ENCODE measurements at places on chromosomes 7 and 10.

DNA sequence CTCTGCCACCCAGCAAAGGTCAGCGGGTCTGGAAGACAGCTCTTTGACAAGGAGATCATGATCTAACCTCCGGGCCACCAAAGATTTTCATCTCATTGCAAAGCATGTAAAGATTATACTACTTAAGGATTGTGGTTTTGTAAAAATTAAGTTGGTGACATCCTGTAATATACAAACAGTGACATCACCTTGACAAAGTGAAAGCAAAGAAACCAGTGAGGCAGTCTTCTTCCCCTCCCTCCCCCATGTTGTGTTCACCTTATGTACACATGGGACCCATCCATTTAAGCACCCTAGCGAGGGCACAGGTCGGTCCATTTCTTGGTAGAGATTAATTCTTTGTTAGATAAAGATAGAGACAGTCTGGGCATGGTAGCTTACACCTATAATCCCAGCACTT lies 3.9 kb downstream of the MDH2 start:
- DNase-seq: no peak

DNA sequence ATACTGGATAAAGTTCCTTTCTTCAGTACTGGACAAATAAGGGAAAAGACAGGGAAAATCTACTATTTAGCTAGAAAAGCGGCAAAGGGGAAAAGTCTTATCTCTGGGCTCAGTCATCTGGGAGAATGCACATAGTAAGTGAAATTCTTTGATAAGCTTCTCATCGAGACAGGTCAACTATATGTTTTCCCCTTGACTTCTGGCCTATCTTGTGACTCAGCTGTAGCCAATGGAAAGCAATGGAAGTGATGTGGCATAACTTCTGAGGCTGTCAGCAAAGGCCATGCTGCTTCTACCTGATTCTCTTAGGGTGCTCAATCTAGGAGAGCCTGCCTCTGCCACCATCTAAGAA lies 91.9 kb downstream of the PCGF5 start:
- DNase-seq: no peak

GRCh38 chr7:155584763-155585531 lies 38.6 kb upstream of the CNPY1 start:
- no peak for DNase-seq

GRCh38 chr10:209357-209756 lies 74.1 kb downstream of the ZMYND11 start:
- DNase-seq: no peak

- no peak for DNase-seq
Measured at GRCh38 chr7:71385330-71385729, 253.4 kb downstream of the GALNT17 start.

DNA sequence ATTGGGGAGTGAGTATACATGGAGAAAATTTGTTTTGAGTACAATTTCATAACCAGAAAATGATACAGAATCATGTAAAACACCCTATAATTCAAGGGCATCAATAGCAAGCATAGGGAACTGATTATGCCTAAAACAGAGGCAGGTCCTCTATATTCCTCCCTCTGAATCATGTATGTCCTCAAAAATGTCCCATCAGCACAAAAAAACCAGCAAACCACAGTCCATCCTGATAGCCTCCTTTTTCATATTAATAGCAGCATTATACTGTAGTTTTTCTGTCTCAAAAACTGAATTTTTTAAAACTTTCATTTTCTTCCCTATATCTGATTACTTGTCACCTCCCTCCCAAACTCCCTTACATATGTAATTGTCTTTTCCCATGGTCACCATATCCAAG lies 1057.3 kb downstream of the CNTNAP2 start:
- DNase-seq: no peak

- DNase-seq: no peak
Measured at GRCh38 chr7:102859084-102859798, 53.6 kb upstream of the LRRC17 start.

DNA sequence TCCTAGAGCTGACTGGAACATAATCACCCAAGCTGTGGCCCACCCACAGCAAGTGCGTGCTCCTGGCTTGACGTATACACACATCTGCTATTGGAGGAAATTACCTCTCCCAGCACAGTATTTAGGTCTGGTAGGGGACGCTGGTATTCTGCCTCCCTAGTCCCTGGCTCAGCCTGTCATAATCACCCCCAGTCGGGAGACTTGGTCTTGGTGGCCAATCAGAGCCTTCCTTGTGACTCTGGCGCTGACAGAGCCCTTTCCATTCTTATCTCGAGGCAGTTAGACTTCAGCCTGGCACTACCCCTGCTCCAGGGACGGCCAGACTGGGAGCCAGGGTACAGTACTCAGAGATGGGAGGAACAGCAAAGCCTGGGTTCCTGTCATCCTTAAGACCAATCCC lies 14.3 kb upstream of the PRKAG2 start:
- DNase-seq: no peak

GRCh38 chr10:62540389-62540788 lies 166.2 kb downstream of the ZNF365 start:
- DNase-seq: no peak

GRCh38 chr7:47330026-47330425 lies 251.9 kb downstream of the TNS3 start:
- DNase-seq: no peak

DNA sequence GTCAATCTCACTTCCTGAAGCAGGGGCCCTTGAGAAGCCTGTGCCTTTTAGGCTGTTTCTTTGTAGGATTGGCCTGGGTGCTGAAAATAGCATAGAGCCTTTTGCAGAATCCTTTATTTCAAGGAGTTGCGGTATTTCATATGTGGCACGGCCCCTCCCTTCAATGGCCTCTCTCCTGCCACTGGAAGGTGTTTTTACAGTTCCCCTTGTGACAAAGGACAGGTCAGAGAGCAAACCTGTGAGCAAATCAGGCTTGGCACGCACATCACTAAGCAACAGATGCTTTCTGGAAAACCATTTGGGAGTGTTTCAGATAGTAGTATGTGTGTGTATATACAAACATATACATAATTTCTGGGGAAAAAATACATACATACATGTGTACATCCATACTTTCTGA lies 388.6 kb upstream of the C7orf33 start:
- no peak for DNase-seq

DNA sequence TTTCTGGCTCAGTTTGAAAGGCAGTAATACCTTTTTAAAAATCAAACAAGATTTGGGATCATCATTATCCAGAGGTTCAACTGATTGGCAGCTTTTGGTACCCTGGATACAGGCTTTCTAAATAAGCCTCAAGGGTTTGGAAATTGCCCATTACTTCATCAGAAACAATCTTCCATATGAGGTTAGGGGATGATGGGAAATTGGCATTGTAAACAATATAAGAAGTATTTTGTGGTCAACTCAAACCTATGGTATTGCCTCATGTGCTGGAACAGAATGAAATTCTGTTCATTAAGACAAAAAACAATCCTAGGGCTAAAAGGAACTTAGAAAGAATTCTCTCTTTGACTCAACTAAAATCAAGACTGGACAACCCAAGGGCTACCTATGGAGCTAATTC lies 92.6 kb upstream of the HECTD2 start:
- DNase-seq: no peak

GRCh38 chr7:44225566-44226395 lies 25.0 kb downstream of the YKT6 start:
- no peak for DNase-seq

- DNase-seq: no peak
Measured at GRCh38 chr7:45007106-45007505, 7.1 kb downstream of the CCM2 start.

DNA sequence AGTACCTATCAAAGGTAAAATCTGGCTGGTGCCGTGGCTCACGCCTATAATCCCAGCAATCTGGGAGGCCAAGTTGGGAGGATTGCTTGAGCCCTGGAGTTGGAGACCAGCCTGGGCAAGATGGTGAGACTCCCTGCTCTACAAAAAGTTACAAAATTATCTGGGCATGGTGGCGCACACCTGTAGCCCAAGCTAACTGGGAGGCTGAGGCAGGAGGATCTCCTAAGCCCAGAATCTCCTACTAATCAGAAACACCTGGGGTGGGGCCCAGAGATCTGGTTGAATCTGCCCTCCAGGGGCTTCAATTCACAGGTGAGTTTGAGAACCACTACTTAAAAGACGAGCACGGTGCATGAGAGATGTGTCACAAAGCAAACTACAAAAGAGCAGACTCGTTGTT lies 2.4 kb downstream of the PLA2G12B start:
- DNase-seq: no peak

GRCh38 chr7:137135654-137136350 lies 207.7 kb downstream of the PTN start:
- DNase-seq: no peak

- no peak for DNase-seq
Measured at GRCh38 chr10:114336823-114337509, 67.3 kb downstream of the AFAP1L2 start.

Measured in stimulated activated CD4-positive, alpha-beta T cell treated with anti-CD3 and anti-CD28 coated beads, Interleukin-2, amount 100 ng/mL, for 4 hours (primary cell).